ENCODE measurements at places on chromosomes 7 and 10.

DNA sequence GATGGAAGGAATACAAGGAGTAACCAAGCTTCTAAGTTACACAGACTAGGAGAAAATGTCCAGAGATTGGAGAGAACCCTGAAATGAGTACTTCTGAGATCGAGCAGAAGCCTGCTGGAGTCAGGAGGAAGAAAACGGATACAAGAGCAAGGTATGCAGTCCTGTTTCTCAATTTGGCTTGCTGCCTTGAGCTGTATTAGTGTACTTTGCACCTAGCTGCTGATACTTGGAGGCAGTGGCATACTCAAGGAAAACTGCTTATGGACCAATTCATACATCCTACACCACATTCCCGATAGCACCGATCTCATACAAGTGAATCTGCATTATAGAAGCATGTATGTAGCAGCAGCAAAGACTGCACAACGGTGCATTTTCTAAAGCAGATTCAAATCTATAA, 14.4 kb downstream of the PIP4K2A start:
- no peak for DNase-seq

DNA sequence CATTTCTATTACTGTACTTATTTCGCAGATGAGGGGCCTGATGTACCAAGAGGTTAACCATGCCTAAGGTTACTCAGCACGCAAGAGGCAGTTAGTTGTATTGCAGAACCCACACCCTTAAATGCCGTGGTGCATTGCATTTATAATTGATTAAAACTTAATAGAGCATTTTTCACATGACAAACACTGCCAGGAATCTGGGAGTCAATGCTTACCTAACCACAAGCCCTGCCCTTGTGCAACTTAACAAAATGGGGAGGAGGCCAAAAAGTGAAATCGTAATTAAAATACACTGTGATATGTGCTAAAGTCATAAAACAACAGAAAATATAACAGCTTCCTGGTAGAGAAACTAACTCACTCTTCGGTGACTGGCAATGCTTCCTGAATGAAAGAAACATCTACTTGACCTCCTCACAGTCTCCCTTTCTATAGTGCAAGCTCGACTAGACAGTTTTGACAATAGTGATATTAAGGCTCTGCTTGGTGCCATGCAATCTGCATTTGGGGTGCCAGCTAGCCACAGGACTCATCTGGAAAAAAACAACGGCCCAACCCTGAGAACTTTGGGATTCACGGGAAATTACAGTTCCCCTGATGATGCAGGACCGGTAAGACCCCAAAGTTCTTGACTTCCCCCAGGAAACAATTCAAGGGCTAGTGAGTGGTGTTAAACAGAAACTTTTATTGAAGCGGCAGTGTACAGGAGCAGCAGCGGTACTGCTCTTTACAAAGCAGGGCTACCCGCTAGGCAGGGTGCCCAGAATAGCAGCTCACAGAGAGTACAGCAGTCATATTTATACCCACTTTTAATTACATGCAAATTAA, 612.4 kb downstream of the TNS3 start:
- DNase-seq = no peak

GRCh38 chr10:127906548-127907377, at the start of gene PTPRE:
Gene PTPRE (plus strand): TSS chr10:127907103. CDS start chr10:128040882, 133,779 bp downstream.
- peak; percentile 37 for DNase-seq

DNA sequence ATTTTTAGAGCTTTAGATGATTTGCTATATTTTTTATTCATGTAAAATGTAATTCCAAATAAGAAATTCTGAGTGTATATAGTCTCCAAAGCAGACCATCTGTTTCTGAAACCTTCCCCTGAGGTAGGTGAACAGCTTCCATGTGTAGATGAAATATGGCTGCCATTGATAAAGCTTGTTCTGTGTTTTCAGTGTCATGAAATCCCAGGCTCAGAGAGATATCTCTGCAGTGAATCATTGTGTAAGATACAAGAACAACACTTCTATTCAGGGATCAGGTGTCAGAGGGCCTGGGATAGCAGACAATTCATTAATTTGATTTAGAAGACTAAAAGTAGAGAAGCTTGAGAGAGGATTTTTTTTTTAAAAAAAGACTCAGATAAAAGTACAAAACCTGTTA, 29.1 kb downstream of the ACTA2 start:
- no peak for DNase-seq

- no peak for DNase-seq
Observed at GRCh38 chr7:36281945-36282717, 107.5 kb upstream of the ANLN start.

DNA sequence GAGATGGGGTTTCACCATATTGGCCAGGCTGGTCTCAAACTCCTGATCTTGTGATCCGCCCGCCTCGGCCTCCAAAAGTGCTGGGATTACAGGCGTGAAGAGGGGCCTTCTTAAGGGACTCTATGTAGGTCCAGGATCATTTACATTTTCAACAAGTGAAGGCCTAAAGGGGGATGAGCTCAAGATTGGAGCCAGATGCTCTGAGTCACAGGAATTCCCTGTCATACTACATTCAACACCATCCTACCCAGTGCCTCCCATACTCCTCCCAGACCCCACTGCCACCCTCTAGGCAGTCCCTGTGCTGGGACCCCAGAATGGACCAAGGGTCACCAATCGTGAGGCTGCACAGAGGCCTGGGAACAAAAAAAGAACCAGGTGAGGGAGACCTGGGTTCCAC, 29.9 kb downstream of the CYTH3 start:
- no peak for DNase-seq

- no peak for DNase-seq
Observed at GRCh38 chr7:40137563-40137962, 2.8 kb downstream of the SUGCT start.

- no peak for DNase-seq
Observed at GRCh38 chr10:93715345-93715744, 13.0 kb upstream of the FRA10AC1 start.

GRCh38 chr10:13152296-13152695, 9.1 kb upstream of the MCM10 start:
- DNase-seq = no peak

Measured in stimulated activated CD4-positive, alpha-beta T cell treated with anti-CD3 and anti-CD28 coated beads, Interleukin-15, amount 100 ng/mL, for 1 hour (primary cell).